ENCODE measurements at places on chromosomes 11 and 22.

DNA sequence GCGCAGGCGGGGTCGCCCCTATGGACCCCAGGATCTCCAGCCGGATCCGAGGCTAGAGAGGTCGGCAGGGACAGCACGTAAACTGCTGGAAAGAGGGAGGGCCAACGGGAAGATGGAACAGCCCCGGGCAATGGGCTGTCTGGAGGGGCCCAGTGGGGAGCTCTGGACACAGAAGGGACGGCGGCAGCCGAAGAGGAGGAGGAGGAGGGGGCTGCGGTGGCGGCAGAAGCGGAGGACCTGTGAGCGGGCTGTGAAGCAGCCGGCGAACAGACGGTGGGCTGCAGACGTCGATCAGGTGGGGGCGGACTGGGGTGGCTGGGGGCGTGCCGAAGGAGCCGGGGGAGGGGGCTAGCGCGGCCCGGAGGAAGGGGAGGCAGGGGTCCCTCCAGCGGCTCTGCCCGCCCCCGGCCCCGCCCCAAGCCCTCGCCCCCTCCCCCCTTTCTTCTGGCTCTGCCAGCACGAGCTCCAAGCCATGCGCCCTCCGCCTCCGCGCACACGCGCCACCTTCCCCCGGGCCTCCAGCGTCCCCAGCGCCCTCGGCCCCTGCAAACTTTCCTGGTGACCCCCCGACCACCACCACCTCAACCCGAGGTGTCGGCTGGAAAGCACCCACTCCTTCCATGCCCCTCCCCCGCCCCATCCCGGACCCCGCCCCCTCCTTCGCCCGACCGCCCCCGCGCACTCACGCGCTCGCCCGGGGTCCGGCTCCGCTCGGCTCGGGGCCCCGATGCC is 432 bp downstream of the TNKS1BP1 start:
- no peak for DNase-seq

DNA sequence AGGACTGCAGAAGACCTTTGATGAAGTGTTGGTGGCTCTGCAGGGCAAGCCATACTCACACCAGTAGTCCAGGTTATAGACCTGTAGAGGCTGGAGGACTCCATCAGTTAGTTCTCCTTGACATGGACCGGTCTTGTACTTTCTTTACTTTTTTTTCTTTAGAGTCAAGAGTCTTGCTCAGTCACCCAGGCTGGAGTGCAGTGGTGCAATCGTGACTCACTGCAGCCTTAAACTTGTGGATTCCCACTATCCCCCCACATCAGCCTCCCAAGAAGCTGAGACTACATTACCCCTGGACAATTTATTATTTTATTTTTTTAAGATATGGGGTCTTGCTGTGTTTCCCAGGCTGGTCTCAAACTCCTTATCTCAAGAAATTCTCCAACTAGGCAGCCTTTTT is 49.6 kb upstream of the E2F8 start:
- DNase-seq = no peak

GRCh38 chr11:12094872-12095800 is 15.3 kb upstream of the MICAL2 start:
- no peak for DNase-seq

GRCh38 chr11:133215596-133216230 is 316.6 kb downstream of the OPCML start:
- DNase-seq = no peak

DNA sequence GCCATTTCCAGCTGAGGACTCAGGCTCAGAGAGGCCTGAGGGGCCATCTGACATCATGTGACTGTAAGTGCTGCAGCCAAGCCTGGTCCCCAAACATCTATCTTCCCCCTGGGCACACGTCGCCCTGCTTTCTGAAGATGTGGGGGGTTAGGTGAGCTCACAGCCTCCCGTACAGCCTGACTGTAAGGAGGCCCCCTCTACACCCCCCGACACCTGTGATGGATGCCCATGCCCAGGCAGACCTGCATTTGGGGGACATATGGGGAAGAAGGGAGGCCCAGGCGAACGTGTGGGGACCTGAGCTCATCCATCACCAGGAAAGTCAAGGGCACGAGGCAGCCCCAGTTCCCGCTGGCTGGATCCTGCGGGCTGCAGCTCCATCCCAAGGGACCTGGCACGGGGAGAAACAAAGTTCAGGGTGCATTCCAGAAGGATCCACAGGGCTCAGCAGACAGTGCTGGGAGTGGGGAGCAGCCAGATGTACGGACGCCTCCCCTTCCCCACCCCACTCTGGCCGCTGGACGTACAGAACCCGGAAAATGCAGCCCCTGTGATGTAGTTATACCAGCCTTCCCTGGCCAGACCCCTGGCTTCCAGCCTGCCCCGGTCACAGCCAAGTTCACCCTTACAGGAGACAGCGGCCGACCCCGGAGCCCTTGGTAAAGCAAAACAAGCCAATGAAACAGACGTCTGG is 1431.4 kb downstream of the BRD1 start:
- DNase-seq = no peak

- no peak for DNase-seq
Measured at GRCh38 chr11:80041136-80042000, 600.5 kb upstream of the TENM4 start.

DNA sequence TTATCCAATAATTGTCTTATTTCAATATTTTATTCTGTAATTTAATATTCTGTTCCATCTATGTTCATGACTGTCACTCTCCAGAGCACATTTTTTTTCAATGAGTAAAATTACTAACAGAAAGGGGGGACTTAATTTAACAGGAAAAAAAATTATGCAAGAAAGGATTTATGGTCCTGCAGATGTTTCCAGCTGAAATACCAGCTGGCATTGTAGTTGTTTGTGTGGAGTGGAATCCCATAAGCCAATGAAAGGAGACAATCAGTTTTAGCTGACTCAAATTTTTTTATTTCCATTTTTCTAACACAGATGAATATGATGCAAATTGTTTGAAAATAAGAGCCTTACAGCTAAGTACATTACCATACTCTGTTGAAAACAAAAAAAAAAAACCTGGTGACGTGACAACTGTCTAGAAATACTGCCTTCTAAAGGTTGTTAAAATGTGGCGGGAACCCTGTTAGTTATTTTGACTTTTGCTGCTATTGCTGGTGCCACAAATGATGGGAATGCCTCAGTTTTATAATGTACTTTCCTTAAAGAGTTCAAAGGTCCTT is 389.1 kb downstream of the ETS1 start:
- no peak for DNase-seq

GRCh38 chr11:106105986-106106385 is 28.5 kb downstream of the AASDHPPT start:
- DNase-seq = no peak

GRCh38 chr22:37546437-37547250 is 13.6 kb upstream of the CDC42EP1 start:
- no peak for DNase-seq

- DNase-seq = no peak
Measured at GRCh38 chr11:83661491-83662350, 375.6 kb upstream of the CCDC90B start.

GRCh38 chr22:17396516-17396915 is 27.3 kb downstream of the CECR2 start:
- DNase-seq = no peak

DNA sequence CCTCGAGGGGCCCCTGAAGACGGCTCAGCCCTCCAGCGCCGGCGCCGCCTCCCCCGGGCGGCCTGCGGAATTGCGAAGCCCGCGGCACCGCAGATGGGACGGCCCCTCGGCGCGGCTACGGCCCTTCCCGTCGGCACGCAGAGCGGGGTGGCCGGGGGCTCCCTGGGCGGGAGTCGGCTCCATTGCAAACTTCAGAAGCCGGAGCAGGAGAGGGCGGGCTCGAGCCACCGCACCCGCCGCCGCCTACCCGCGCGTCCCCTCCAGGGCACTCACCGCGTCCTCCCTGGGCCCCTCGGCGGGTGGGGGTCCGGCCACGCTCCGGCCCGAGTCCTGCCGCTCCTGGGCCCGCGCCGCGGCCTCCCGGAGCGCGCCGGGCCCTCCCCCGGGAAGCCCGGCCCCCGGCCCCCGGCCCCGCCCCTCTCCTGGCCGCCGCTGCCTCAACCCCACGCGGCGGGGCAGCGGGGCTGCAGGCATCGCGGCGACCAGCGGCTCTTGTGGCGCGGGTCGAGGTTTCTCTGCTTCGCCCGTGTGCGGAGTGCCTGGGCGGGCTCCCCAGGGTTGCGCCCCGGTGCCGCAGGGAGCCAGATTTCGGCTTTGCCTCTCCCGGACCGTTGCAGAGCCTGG is at the start of gene PACSIN3:
Gene PACSIN3 (minus strand): TSS at position 359 of the 624 bp plus-strand sequence. CDS start 3,707 bp downstream, outside the sequence.
- peak; percentile 23 for DNase-seq

DNA sequence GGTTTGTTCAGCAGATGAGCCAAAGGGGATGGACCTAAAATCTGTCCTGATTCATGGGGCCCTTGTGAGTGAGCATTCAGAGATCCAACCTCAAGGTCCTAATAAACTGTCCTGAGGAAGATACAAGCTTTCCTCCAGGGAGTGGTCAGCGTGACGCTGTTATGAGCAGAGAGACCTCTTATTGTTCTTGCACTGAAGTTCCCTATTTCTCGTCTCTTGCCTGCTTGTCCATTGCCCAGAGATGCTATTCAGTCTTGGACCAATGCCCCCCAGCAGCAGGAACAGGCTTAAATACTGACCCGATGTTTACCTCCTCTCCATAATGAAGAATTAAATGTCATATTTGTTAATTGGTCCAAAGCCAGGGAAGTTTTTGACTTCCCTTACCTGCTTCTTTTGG is 225.2 kb upstream of the PGR start:
- no peak for DNase-seq

DNA sequence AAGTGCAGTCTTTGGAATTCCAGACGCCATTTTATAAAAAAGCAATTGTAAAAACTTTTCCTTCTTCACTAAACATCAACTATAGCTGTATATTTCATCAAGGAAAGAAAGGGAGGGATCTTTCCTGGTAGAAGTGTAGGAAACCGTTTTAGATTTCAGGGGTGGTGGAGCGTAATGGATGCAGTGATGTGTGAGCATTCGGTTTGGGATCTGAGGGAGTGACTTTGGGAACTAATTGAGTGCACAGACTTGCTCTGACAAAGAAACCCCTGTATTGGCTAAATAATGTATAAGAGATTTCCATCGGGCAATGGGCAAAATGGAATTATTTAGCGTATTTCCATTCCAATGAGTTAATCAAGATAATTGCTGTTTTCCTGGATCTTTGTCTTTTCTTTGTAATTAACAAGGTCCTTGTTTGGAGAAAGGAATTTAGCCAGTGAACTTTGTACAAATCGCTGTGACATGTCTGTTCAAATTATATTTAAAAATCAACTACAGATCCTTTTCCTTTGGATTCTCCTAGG is 125.0 kb upstream of the NARS2 start:
- DNase-seq = no peak

- DNase-seq = no peak
Measured at GRCh38 chr11:104892723-104893511, 5.3 kb downstream of the CASP12 start.

- no peak for DNase-seq
Measured at GRCh38 chr11:45794169-45794568, 10.8 kb upstream of the SLC35C1 start.

- no peak for DNase-seq
Measured at GRCh38 chr11:20061776-20062175, 98.5 kb downstream of the DBX1 start.

GRCh38 chr22:37999640-38000272 is 15.4 kb upstream of the SOX10 start:
- DNase-seq = no peak

DNA sequence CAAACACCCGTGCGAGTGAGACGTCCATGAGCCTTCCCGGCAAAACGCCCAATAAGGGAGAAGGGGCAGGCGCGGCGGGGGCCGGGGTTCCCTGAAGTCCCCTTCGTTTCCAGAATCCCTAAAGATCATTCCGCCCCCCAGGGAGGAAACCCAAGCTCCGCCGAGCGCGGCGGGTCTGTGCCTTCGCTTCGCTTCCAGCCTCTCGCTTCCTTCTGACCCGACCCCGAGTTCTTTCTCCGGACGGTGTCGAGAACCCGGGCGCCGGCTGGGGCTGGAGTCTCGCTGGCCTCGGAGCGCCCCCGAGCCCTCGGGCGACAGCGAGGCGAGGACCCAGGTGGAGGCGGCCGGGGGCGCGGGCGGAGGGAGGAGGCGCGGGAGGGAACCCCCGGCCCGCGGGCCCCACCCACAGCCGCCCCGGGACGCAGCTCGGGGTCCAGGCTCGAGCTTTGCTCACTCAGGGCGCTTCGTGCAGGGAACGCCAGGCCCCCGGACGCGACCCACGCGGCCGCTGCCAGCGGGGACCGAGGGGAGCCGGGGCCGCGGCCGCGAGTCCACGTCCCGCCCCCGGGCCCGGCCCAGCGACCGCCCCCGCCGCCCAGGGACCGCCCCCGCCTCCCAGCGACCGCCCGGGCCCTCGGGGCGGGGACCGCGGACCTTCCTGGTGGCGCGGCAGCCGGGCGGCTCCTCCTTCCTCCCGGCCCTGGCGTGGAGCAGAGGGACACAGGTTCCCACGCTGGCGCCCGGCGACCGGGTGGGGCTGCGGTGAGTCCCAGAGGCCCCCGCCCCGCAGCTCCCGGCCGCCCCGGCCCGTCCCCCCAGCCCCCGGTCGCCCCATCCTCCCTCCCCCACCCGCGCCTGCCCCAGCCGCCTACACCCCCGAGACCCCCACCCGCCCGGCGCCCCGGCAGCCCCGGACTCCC is at the start of gene PGGHG:
Gene PGGHG (plus strand): TSS at position 649 of the 920 bp plus-strand sequence. CDS start 691 bp downstream, outside the sequence.
- no peak for DNase-seq

- DNase-seq = no peak
Measured at GRCh38 chr22:24529898-24530297, 25.0 kb downstream of the GUCD1 start.

DNA sequence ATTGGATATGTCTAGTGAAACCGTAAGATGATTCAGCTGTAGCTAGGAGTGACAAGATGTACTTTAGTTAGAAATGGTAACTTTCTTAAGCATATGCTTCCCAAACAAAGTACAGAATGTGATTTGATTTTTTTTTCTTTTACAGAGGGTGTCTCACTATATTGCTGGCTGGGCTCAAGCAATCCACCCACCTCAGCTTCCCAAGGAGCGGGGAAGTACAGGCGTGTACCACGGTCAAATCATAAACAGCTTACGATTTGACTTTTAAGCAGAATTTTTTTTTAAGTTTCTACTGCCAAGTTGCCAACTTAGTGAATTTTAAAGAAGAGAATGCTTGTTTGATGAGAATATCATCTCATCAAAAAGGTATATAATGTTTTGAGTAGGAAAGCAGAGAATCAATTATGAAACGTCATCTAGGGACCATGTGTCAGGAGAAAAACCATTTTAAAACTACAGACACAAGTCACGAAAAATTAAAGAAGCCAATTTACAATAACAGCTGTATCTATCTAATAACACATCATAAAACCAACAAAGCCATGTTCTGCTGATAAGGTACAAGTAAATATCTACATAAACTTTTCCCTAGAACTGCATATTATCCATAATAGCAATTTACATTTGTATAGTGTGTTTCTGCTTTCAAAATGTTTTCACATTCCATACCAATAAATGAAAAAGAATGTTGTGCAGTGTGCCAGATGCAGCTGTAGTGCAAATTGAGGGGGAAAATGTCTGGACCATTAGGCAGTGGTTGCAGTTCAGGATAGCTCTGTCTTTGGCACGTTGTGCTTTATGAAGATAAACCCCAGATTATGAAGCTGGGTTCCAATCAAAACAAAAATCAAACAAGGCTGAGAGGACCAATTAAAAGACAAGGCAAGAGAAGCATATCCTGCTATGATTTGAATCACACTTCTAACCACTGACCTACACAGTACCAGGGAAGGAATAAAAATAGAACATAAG is 33.7 kb upstream of the USP47 start:
- DNase-seq = no peak

Measured in activated T-helper 9 cell treated with anti-CD3 and anti-CD28 coated beads, Interleukin-2, amount 50 U/mL, for 16 hours (primary cell).